ENCODE measurements at places on chromosomes 3 and 15.

- no peak for DNase-seq
Measured at GRCh38 chr15:41039121-41039520, 77.0 kb downstream of the INO80 start.

DNA sequence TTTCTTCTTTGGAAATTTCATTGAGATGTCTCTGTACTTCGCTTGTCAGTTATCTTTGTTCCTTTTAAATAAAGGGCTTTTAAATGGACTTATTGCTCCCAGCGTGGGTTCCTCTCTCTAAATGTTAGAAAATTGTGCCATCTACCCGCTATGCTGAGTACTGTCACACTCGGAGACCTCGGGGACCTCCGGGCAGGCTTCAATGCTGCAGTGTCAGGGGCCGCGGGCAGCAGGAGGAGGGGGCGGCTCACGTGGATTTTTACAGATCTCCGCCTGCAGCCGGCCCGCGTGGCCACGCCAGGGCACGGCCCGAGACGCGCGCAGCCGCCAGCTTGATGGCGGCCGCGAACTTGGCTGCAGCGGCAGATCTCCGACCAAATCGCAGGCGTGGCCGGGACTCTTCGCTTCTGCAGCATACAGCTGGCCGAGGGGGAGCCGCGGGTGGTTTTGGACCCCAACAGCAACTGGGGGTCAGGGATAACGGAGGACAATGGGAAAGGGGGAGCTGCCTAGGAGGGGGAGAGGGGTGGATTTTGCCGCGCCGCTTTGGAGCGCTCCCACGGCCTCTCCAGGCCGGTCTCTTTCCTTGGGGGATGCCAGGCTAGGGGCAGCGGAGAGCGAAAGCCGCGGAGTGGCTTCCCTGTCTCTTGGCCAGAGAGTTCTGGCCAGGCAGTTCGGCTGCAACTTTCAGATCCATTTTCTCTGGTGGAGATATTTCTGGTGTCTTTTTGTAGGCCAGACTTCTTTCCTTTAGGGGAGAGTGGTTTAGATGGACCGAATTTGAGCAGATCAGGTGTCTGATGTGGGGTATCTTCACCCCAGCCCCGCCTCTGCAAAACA lies 15.3 kb downstream of the NR2F2 start:
- peak; percentile 87 for DNase-seq

- DNase-seq, result no peak
Measured at GRCh38 chr3:183541235-183541655, 14.3 kb downstream of the KLHL6 start.

DNA sequence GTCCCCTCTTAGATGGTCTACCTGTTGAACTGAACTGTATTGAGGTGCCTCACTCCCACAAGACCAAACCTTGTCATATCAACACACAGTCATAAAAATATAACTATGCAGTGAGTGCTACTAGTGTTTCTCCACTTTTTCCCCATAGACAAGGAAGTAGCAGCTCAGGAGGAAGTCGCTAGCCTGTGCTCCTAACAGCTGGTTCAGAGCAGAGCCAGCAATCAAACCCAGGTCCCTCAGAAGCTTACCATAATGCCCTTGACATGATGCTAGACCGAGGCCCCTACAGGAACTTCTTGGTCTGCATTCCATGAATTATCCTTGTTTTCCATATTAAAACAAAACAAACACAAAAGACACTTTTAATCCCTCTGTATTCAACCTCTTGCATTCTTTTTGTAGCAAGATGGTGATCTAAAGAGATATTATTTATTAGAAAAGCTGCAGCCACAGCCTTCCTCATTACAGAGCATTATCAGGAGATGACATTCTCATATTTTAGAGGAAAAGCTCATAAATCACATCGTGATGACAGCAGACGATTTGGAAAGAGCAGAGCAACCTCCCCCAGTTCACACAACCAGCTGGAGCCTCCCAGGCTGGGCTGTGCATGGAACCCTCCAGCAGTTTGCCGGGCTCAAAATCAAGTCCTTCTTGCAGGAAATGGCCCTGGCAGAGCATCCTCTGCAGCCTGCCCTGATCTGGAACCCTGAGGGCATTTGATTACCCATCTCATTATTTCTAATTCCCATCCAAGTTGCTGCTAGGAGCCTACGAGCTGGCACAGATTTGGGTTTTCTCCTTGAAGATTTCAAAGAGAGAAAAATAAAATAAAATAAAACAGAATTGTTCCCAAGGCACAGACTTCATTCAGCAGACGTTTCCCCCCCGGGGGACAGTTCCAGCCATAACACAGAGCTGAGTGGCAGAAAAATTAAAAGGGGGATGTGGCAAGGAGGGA lies 118.8 kb downstream of the SRGAP3 start:
- no peak for DNase-seq

- DNase-seq, result no peak
Measured at GRCh38 chr15:70742928-70743327, 20.4 kb downstream of the UACA start.
